Mucosa of descending colon (tissue), 3 donors: ENCODE measurements at places on chromosomes 6 and 20. TPM values are rescaled to one million over a fixed set of nuclear protein-coding genes. Genes with fewer than 3 reads are reported as not detected.

ESR1 gene
- 1.6 TPM for total RNA-seq

GUCA1A gene
- total RNA-seq: not detected

FLRT3 gene
- total RNA-seq: 8.6 TPM

BTN1A1 gene
- not detected for total RNA-seq

BMP6 gene
- total RNA-seq: 0.98 TPM

MCCD1 gene
- total RNA-seq: not detected

PPP1R16B gene
- 4.4 TPM for total RNA-seq

MLN gene
- total RNA-seq: not detected

SMPD2 gene
- 24.8 TPM for total RNA-seq

NR2E1 gene
- not detected for total RNA-seq

C6orf58 gene
- total RNA-seq: not detected

LGSN gene
- total RNA-seq: 0.14 TPM

GRCh38 chr20:53411891-53412290 lies 181.7 kb downstream of the ZNF217 start:
- DNase-seq: no peak

- no peak for DNase-seq
Observed at GRCh38 chr6:120869397-120869796, 464.9 kb downstream of the TBC1D32 start.

GRCh38 chr6:160065200-160065599 lies 56.4 kb upstream of the SLC22A1 start:
- no peak for DNase-seq

GRCh38 chr6:26594131-26594498 lies 2.6 kb upstream of the ABT1 start:
- no peak for DNase-seq

- no peak for DNase-seq
Observed at GRCh38 chr20:16563066-16563806, 10.0 kb downstream of the KIF16B start.

DNA sequence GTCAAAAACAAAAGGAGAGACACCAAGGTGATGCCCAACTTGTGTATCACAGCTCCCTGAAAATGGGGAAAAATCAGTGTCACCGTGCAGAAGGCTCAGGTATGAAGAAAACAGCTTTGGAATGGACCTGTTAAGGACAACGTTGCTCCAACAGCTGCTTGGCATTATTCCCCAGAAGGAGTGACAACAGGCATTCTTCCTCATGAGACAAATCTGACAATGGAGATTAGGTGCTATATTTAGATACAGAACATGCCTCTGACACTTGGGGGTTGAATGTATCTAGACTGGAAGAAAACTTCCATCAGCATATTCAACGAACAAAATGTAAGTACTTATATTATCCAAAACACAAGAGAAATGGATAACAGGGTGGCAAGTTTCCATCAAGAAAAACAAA lies 87.7 kb downstream of the MBOAT1 start:
- no peak for DNase-seq

DNA sequence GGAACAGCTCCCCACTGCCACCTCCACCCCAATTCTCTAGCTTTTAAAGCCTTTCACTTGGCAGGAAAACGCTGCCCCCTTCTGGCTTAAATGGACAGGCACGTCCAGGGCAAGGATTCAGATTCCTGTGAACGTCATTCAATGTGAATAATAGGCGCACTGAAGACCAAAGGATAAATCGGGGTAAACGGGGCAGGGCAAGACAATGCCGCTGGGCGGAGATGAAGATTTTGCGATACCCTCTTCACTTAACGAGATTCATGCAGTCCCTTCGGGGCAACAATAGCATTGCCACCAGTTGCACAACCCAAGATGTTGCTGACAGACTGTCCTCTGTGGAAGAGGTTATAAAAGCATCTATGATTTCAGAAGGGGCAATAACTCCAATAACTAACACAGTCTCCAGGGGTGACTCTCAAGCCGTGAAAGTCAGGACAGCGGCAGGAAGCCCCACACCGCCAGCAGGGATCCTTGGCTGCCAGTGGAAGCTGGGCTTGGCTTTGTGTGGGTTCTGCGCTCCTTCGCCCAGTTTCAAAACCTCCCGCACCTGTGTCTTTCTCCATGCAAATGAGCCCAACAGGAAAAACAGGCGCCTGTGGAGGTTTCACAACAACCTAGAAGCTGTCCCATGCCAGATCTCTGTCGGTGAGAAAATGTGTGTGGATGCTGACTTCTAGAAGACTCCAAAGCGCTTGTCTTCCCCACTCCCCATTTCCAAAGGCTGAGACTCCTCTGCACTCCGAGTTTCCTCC lies 291.8 kb downstream of the BMP7 start:
- DNase-seq: peak; percentile 69

DNA sequence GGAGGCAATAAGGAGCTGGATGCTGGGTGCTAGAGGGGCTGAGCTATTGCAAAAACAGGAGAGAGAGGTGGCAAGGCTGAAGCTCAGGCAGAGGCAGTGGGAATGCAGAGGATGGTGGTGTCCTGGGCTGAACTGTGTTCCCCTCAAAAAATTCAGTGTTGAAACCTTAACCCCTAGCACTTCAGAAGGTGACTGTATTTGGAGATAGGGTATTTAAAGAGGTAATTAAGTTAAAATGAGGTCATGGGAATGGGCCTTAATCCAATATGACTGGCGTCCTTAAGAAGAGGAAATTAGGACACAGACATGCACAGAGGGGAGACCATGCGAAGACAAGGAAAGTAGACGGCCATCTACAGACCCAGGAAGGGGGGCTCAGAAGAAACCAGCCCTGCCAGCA lies 11.5 kb upstream of the MMP9 start:
- DNase-seq: no peak

- peak; percentile 94 for DNase-seq
Observed at GRCh38 chr20:34312544-34313217, 9.5 kb upstream of the AHCY start.

- DNase-seq: no peak
Observed at GRCh38 chr6:137271245-137272183, 52.3 kb upstream of the IFNGR1 start.

DNA sequence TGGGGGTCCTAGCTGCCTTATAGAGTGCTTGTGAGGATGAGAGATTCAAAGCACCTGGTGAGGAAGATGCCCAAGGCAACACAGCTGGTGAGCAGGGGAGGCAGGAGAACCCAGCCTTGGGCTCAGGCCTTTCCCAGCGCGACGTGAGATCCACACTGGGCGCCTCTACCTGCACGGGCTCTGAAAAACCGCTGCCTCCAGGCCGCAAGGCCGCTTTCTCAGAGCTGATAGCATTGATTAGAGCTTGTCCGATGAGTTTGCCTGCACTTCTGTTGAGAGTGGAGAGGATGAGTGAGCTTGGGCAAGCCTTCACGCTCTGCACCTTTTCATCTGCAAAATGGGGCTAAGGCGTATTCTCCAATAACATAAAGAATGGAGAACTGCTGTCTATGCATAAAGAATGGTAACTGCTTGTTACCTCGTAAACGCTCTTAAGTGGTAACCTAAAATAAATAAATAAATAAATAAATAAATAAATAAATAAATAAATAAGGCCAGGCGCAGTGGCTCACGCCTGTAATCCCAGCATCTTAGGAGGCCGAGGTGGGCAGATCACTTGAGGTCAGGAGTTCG lies 916 bp downstream of the PABPC1L start:
- DNase-seq: no peak

DNA sequence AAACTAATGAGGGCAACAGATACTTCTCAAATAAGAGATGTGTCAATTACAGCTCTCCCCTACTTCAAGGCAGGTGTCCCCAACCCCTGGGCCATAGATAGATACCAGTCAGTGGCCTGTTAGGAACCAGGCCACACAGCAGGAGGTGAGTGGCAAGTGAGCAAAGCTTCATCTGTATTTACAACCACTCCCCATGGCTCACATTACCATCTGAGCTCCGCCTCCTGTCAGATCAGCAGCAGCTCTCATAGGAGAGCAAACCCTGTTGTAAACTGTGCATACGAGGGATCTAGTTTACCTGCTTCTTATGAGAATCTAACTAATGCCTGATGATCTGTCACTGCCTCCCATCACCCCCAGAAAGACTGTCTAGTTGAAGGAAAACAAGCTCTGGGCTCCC lies 422.1 kb downstream of the GJA1 start:
- no peak for DNase-seq

DNA sequence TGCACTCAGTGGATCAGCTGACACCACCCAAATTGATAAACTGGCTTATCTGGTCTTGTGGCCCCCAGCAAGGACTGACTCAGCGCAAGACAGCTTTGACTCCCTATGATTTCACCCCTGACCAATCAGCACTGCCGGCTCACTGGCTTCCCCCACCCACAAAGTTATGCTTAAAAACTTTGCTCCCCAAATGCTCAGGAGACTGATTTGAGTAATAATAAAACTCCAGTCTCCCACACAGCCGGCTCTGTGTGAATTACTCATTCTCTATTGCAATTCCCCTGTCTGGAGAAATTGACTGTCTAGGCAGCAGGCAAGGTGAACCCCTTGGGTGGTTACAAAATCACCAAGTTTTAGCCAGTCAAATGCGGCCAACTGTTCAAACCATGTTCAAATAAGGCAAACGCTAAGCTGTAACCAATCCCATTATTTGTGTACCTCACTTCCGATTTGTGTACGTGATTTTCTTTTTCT lies 32.5 kb downstream of the SLC22A2 start:
- no peak for DNase-seq

GRCh38 chr6:83480470-83480869 lies 31.9 kb upstream of the PRSS35 start:
- no peak for DNase-seq

GRCh38 chr6:75775219-75775618 lies 26.2 kb downstream of the MYO6 start:
- no peak for DNase-seq

DNA sequence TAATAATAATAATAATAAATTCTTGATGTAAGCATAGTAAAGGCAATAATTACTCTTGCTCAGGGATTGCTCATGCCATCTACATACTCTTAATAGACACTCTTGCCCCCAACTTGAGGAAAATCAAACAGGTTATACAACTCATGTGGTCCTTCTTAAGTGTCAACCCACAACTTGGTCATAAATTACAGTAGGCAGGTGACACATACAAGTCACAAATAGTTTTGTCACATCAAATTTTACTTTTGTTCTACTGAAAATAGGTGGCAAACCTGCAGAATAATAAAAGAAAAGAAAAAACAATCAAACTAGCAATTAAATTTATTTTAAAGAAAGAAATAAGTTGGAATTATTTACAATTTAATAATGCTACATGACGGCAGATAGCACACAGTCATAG lies 1.6 kb downstream of the ME1 start:
- no peak for DNase-seq

- DNase-seq: no peak
Observed at GRCh38 chr6:42336431-42336830, 115.3 kb downstream of the TRERF1 start.

GRCh38 chr6:20402092-20402341 lies 338 bp downstream of the E2F3 start:
- no peak for DNase-seq

DNA sequence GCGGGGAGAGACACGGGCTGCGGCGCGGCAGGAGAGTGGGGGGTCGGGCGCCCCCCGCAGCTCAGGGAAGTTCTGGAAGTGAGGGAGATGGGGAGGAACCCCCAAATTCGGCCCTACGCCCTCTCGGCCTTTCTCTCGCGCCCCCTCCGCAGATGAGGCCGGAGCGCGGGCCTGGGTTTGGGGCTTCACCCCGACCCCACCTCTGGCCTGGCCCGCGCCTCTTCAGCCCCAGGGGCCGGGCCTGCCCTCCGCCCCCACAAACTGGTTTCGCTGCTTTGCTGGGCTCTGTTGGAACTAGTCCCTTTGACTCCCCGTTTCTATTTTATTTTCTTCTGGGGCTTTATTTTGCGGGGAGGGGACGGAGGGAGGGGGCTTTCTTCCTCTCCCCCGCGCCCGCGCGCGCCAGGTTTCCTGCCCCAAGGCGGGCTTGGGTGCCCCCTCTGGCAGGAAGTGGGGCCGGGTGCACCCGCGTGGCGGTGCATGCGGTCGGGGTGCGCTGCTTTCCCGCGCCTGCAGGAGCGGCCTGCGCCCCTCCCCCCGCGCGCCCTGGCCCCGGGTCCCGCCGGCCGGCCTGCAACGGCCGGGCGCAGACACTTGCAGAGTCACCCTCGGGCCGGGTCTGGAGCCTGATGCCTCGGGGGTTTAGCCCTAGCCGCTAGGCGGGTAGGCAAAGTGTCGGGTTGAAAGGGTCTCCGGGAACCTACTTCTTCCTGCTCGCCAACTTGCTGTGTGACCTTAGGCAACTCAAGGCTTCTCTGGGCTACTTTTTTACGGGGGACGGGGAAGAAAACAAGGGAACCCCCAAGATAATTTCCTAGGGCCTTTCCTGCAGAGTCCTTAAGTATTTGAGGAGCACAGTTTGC lies 1.3 kb downstream of the HMGA1 start:
- peak; percentile 78 for DNase-seq

GRCh38 chr6:111222341-111222740 lies 135.0 kb downstream of the SLC16A10 start:
- no peak for DNase-seq

DNA sequence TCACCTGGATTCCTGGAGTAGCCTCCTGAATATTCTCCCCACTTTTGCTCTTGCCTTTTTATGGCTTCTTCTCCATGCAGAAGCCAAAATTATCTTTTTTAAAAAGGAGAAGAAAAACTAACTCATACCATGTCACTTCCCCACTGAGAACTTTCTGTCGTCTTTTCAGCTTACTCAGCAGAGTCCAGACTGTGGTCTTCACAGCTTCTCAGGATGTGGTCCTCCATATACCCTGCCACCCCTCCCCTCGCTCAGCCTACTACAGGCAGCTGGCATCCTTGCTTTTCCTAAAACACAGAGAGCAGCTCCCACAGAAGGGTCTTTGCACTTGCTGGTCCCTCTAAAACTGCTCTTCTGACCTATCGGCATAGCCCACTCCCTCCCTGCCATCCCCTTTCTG lies 89.4 kb upstream of the ISM1 start:
- no peak for DNase-seq

GRCh38 chr6:41784581-41785171 lies 2.8 kb upstream of the TOMM6 start:
- no peak for DNase-seq

DNA sequence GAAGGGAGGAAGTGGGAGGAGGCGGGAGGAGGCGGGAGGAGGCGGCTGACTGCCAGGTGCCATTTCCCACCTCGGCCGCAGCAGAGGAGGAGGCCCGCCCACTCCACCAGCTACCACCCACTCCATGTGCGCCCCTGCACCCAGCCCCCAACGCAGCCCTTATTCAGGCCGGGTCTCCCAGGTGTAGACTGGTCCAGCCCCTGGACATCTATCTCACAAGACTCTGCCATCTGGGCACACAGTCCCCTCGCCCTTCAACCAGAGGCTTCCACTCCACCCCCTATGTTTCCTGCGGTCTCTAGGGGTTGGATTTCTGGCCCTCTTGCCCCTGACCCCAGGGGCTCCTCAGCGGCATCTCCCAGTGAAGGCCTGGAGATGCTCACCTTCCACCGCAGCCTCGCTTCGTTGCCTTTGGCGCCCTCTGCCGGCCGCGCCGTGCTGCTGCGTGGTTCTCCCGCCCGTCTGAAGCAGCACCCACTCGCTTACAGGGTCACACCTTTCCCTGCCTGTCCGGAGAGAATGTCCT lies 32.6 kb upstream of the FAM83D start:
- DNase-seq: peak; percentile 83

DNA sequence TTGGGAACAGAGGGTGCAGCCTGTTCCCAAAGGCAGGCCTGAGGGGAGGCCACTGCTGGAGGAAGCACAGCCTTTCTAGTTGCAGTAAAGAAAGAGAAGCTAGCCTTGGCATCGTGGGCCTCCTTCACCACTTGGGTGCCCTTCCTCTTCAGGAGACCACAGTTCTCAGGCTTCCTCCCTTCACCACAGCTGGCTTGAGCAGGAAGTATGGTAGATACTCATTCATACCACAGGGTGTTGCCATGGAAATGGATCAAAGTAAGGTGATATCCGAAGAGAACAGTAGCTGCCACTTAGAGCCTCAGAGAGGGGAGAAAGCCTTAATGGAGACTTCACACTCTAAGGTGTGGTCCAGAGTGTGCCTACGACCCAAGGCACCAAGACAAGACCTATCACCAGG lies 120.4 kb upstream of the RIPOR2 start:
- DNase-seq: no peak
